ENCODE measurements at places on chromosomes 12 and 14.

DNA sequence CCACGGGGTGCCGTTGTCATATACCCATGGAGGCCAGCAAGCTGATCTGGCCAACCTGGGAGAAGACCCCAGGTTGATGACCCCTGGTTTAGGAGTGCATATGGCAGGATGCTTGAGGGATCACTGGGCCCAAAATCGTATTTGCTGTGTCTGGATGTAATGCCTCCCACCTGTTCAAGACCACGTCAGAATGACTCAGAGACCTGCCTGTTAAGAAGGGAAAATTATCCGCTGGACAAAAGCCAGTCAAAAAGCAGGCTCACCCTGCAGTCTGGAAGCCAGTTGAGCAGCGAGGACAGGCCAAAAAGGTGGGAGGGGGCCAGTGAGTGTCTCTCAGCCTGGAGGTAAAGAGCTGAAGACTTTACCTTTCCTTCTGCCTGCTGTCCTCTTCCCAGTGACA lies 449.2 kb downstream of the DPF3 start:
- no peak for DNase-seq

- no peak for DNase-seq
Measured at GRCh38 chr12:108515916-108516315, 839 bp downstream of the FICD start.

DNA sequence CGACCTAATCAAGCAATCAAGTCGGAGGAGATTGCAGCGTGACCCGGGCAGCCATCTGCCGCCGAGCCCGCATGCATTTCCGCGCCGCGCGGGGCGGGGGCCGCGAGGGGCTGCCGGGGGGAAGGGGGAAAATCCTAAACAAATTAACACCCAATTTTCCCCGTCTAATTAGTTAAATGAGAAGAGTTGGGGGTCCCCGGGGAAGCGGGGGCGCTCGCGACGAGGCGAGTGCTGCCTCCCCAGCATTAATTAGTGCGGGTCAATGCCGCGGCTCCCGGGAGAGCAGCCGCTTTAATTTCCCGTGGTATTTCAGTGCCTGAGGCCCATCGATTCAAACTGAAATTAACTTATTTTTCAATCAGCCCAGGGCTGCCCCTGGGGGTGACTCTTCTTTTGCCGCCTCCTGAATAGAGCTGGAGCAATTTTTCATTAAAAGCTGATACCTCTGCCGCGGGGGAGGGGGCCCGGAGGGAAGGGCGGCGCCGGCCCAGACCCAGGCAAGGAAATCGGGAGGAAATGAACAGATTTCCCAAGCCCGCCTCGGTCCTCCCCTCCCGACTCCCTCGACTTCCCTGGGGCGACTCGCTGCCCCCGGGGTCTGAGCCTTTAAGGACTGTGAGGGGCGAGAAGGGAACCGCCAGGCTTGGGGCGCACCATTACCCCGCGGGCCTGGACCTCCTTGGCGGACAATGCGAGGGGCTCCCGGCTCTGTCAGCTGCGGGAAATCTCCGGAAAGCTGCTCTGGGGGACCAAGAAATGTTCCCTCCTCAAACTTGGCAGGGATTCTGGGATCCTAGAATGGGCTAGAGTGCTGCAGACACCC lies 18.9 kb downstream of the VSX2 start:
- DNase-seq: no peak

- DNase-seq: no peak
Measured at GRCh38 chr14:69068744-69069421, 84.0 kb downstream of the DCAF5 start.

- no peak for DNase-seq
Measured at GRCh38 chr14:72560331-72560730, 333.6 kb downstream of the DPF3 start.

DNA sequence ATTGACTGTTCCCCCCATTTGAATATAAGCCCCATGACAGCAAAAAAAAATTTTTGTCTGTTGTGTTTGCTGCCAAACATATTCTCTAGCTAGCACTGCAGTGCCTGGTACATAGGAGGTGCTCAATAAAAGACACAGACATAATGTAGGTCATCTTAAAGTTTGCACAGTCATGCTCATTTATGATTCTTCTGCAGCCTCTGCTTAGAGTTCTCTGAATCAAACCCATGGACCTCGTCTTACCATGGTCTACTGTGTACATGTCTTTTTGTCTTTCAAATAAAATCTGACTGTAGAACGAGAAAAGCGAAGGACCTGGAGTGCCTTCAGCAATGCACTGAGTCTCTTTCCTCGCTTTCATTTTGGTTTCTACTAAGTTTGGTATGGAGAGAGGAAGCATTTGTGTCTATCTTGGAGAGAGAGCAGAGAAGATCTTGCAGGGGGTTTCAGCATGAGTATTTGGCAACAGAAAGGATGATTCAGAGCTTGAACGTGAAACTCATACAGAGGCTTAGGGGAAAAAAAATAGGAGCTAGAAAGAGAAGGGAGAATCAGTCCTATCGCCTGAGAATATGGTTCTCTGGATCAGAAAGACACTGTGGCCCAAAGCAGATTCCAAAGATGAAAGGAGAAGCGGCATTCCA lies 38.8 kb upstream of the TMCC3 start:
- no peak for DNase-seq

DNA sequence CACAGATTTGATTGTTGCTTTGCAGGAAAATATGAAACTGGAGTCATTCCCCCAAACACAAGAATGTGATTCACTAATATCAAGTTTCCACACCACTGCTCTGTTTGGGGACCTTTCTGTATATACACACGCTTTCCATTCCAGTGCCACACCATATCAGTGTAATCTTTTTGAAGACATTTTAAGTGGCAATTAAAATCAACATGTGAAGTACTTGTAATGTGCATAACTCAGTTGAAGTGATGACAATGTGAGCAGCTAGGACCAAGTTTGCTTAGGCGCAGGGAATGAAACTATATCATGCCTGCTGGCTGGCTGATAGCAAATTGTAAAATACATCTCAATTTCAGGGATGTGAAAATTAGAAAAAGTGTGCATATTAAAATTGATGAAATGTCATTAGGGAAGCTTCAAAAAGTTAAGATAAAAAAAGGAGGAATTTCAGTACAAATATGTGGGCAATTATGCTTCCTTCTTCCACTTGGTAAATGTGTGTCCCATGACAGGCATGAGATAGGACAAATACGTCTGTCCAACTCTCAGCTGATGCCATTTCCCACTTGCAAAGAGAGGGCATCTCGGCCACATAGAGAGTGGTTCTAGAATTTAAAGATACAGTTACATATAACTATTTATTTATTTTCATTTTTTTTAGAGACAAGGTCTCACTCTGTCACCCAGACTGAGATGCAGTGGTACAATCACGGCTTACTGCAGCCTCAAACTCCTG lies 43.7 kb downstream of the HSPB8 start:
- DNase-seq: no peak

GRCh38 chr14:90179809-90180779 lies 76.3 kb upstream of the PSMC1 start:
- no peak for DNase-seq

GRCh38 chr14:56046546-56046945 lies 71.7 kb upstream of the PELI2 start:
- no peak for DNase-seq

DNA sequence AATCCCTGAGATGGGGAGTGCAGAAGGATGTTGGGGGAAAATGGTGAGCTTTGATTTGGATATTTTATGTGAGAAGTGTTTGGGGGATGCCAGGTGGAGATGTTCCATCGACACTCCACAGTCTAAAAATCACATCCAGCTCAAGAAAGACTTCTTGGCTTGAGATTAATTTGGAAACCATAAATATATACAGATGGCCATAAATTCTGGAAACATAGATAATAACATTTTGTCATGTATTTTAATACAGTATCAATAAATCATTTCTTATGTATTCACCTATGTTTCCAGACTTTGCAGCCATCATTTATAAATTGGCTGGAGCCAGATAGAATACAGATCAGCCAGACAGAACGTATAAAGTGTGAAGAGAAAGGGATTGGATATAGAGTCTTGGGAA lies 245.5 kb upstream of the DDHD1 start:
- DNase-seq: no peak

DNA sequence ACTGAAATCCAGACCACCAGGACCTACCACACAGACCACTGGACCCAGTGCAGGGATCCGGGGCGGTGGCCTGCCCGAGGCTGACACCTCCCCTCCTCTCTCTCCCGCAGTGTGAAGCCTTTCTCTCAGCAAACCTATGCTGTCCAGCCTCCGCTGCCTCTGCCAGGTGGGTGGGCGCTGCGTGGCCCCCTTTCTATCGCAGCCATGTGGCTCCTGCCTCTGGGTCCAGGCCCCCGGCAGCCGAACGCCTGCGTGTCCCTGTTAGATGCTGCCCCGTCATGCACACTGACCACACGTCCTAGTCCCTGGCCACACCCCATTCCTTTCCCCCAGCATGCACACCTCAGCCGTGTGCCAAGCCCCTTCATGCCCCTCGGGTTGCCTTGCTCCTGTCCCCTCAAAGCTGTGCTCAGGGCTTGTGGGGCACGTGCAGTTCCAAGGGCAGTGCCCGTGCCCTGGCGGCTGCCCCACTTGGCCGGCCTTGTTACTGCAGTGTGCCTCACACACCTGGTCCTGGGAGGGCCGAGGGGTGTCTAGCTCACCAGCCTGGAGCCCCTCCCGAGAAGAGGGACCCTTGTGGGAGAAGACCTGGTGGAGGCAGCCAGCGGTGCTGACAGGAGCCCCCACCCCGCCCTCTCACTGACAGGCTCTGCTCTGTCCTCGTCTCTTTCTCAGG lies 58.0 kb upstream of the TSPAN9 start:
- no peak for DNase-seq

- DNase-seq: no peak
Measured at GRCh38 chr12:214003-214741, at the start of gene SLC6A12. TSS of gene SLC6A12 (minus strand) at chr12:214157. CDS start at chr12:209986, 4,171 bp downstream.

DNA sequence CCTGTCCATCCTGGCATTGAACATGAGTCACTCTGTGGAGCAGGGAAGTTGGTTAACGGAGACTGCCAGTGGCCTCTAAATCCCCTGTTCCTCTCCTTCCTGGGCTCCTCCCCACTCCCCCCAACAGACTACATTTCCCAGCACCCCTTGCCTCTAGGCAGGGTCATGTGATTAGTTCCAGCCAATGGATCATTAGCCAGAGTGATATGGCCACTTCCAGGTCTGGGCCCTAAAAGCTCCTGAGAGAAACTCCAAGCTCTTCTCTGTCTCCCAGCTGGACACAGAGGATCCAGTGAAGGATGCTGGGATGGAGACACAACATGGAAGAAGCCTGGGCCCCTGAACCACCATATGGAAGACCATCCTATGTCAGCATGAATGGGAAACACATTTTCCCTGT lies 54.4 kb upstream of the RFLNA start:
- no peak for DNase-seq

DNA sequence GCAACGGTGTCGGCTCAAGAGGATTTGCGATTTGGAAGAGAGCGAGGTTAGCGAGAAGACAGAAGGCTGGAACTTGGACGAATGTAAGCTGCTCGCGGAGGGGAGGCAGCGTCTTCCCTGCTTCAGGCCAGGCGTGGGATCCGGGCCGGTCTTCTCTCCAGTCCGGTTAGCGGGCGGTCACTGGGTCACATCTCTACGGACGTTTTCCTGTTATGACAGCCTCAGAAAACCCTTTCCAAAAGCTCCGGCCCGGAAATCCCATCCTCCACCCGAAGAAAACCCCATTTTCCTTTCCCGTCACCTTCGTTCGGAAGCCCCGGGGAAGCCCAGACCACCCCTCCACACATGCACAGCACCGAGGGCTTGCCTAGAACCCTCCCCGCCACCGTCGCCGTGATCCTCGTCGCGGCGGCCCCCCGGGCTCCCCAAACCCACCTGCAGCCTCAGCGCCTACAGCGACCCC lies 268 bp downstream of the NDUFB1 start:
- no peak for DNase-seq

DNA sequence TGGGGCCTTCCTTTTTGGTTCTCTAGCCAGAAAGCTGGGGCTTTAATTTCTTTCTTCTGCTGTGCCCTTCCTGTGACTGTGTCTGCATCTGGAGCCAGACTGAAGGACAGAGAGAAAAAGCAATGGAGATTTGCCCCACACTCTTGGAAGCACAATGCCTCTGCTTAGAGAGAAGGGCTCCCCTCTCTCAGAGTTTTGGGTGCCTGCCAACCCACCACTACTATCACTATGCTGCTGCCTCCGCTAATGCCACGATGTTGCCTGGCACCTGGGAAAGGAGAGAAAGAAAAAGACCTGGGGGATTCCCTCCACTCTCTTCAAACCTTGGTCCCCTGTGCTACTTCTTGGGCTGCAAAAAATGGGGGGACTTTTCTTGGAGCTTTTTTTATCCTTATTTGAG lies 52.6 kb downstream of the TMEM260 start:
- no peak for DNase-seq

DNA sequence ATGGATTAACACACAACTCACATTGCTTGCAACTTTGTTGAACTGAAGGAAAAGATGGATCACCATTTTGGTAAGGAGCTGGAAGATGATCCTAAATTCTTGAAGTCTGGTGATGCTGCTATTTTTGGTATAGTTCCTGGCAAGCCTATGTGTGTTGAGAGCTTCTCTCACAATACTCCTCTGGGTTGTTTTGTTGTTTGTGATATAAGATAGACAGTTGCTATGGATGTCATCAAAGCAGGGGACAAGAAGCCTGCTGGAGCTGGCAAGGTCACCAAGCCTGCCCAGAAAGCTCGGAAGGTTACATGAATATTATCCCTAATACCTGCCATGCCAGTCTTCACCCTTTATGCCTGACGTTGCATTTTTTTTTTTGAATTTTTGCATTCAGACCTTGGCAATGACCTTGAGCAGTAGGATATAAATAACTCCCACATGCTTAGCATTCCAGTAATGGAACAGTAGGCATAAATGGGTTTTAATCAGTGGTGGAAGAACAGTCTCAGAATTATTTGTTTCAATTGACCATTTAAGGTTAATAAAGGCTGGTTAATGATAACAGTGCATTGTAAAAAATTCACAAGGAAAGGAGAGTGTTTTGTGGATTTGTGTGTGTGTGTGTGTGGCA lies 129.0 kb upstream of the SEL1L start:
- DNase-seq: no peak

- no peak for DNase-seq
Measured at GRCh38 chr14:49992901-49993339, 100.0 kb downstream of the ARF6 start.

DNA sequence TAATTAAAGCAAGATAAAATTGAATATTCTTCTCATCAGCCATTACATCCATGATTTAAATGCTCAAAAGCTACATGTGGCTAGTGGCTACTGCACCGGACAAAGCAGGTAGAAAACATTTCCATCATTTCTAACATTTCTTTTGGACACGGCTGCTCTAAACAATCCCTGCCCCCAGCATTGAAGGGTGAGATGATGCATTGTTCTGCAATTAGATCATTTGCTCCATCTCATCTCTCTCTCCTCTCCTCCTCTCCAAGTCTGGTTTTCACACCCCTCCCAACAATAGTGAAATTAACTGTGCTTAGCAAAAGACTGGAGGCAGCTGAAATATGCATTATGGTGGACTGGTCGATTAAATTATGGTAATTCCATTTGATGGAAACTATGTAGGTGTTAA lies 288.5 kb downstream of the KSR2 start:
- DNase-seq: no peak

GRCh38 chr14:24313913-24314312 lies 2.6 kb downstream of the LTB4R start:
- no peak for DNase-seq

All from stimulated activated CD4-positive, alpha-beta T cell treated with anti-CD3 and anti-CD28 coated beads, Interleukin-15, amount 100 ng/mL, for 1 hour (primary cell).